ENCODE measurements at places on chromosomes 2 and 18. TPM values are rescaled to one million over a fixed set of nuclear protein-coding genes. Genes with fewer than 3 reads are reported as not detected.

DNA sequence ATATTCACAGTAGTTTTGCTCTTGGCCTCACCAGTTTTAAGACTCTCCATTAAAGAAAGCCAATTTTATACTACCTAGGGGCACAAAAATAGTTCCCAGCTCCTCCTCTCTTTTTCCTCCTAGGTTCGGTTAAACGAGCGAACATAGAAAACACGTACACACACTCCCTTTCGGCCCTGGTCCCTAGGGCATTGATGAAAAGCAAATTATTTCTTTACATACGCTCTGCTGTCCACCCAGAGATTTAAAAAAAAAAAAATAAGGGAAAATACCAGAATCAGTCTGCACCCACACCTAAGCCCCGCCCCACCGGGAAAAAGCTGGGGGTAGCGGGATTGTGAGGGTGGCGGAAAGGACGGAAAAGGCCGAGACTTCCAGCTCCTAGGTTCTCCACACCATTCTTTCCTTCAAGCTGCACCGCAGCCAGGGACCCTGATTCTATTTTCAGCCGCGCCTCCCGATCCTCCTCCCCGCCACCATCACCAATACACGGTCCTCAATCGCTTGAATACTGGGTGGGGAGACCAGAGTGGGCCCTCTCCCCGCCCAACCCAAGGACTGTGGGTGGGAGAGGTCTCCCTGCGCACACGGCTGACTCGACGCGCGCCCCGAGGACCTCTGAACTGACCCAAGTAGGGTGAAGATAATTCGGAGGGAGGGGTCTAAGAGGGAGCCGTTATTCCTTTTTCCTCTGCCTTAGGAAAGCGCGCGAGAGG lies 769 bp downstream of the ATF2 start:
- DNase-seq, result no peak

DNA sequence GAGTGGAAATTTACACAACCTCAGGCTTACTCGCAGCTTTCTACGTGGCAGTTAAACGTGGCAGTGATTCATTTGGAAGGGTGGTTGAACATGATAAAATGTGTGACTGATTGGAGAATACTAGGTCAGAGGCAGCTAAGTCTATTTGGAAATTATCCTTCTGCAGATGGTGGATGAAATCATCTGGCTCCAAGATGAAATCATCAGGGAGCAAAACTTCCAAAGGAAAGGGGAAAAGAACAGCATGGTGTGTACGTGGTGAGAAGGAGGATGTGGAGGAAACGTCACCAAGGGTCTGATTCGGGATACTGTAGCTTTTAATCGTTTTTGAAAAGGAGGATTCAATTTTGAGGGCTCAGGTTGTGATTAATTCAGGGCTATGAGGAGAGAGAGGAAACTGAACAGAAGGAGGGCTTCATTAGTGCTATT lies 47.9 kb downstream of the COL3A1 start:
- no peak for DNase-seq

DNA sequence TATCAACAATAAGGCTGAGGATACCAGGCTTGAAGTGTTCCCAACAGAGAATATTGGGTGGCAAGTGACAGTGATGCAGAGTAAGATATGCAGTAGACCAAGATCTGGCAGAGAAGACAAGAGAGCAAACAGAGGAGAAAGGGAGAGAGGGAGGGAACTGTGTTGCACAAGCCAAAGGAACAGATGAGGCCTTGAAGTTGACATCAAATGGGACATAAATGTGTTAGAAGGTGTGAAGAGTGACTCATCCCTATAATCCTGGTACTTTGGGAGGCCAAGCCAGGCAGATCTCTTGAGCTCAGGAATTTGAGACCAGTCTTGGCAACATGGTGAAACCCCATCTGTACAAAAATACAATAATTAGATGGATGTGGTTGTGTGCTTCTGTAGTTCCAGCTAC lies 342.9 kb downstream of the PARD3B start:
- no peak for DNase-seq

- no peak for DNase-seq
Measured at GRCh38 chr2:156884216-156884615, 373.3 kb upstream of the GALNT5 start.

- no peak for DNase-seq
Measured at GRCh38 chr18:58038063-58038462, 6.0 kb upstream of the NEDD4L start.

GRCh38 chr2:128579825-128580224 lies 261.2 kb upstream of the HS6ST1 start:
- DNase-seq, result no peak

The SP5 gene
- not detected for total RNA-seq

The SLC9A4 gene
- total RNA-seq, result 0.15 TPM

DNA sequence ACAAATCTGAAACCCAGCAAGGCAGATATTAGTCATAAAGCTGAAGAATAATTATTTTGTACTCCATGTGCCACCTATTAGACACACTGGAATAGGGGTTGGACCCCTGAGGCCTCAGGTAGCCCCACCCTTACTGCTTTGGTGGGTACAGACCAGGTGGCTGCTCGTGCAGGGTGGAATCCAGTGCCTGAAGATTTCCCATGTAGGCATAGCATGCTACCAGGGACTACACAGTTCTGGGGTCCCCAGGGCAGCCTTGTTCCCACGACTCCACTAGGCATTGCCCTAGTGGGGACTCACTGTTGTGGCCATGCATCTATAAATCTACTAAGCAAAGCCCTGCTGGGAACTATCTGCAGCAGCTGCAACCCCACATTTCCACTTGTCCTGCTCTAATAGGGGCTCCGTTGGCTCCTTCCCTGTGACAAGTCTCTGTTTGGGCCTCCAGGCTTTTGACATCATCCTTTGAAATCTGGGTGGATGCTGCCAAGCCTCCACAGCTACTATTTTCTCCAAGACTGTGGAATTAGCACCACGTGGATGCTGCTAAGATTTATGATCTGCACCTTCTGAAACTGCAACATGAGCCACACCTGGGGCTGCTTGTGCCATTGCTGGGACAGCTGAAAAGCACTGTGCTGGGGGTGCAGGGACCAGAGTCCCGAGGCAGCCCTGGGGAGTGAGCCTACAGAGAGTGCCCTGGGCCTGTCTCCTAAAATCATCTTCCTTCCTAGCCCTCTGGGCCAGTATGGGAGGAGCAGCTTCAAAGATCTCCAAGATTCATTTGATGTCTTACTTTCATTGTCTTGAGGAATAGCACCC lies 303.8 kb downstream of the FSIP2 start:
- no peak for DNase-seq

DNA sequence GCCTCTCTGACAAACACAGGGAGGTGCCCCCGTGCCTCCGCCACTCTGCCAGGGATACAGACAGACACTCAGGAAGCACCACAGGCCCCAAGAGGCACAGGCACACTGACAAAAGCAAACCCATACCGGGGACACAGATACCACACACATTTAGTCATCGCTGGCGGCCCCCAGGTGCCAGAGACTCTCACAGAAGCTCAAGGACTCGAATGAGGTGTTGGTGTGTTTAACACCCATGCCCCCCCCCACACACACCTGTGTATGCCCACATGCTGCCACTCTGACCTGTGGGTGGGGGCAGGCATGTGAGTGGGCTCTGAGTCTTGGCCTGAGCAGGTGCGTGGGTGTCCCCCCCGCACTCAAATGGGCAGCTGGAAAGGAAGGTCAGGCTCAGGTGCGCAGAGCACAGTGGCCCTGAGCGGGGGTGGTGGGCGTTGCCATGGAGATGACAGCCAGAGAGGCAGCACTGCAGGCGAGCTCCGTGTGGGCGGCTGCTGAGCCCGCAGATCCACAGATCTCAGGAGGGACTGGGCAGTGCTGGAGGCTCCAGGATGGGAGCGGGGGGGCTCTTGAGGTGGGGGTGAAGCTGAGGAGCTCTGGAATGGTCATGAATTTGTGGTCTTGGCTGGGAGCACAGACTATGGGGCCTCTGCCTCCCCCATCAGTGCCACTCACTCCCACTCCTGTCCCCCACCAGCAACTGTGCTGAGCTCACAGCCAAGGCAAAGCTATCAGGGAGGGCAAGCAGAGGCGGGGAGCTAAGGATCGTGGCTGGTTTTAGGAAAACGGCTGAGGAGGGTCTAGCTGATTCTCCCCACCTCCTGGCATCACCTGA lies 73.9 kb upstream of the TAF1B start:
- DNase-seq, result no peak

DNA sequence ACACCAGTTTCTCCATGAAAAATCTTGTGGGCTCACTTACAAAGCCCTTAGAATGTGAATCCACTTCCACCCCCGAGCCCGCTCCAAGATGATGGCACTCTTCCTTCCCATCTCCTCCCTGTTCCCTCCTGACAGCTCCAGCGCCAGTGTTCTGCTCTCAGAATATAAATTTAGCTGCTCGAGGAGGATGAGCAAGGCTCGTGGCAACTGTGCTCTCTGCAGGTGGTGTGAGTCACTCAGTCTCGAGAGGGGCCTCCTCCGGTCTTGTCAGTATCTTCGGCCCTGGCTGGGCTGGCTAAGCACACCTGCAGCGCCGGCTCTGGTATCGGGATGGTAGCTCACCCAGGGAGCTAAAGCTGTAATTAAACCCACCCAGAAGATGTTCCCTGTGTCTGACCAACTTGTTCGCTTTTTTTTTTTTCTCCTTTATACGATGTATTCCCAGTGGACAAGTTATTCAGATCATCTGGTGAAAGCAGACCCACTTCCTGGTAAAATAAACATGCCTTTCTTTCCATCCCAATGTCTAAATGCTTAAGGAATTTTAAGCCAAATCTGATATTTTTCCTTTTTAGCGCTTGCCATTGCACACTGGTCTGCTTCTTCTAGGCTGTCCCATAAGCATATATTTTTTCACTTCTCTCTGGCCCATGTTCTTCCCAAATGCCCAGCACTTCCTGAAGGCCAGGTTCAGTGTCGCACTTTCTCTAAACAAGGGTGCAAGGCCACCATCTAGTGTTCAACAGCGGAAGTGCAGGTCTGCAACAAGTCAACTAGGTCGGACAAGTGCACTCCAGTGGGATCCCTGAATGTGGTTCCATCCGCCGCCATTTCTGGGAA lies 31.4 kb upstream of the YPEL5 start:
- DNase-seq, result peak; percentile 27

- DNase-seq, result no peak
Measured at GRCh38 chr2:101805152-101806088, 107.9 kb downstream of the MAP4K4 start.

The IL37 gene
- total RNA-seq, result 0.33 TPM

Data from naive thymus-derived CD4-positive, alpha-beta T cell (primary cell).